ENCODE measurements at places on chromosomes 3 and 15. TPM values are rescaled to one million over a fixed set of nuclear protein-coding genes. Genes with fewer than 3 reads are reported as not detected.

The CLDN16 gene
- polyA plus RNA-seq, result not detected

The RGMA gene
- not detected for polyA plus RNA-seq

The FAM81A gene
- not detected for polyA plus RNA-seq

The LRRC34 gene
- polyA plus RNA-seq, result not detected

The GOLGA6L26 gene
- not detected for polyA plus RNA-seq

The PLSCR5 gene
- polyA plus RNA-seq, result not detected

The TMEM158 gene
- polyA plus RNA-seq, result not detected

The PP2D1 gene
- polyA plus RNA-seq, result 0.19 TPM

The DTX3L gene
- 38.3 TPM for polyA plus RNA-seq

The UACA gene
- polyA plus RNA-seq, result not detected

The GPX1 gene
- 131 TPM for polyA plus RNA-seq

The DLL4 gene
- not detected for polyA plus RNA-seq

The DNAH12 gene
- polyA plus RNA-seq, result not detected

The ARPP21 gene
- not detected for polyA plus RNA-seq

The NANOGP8 gene
- polyA plus RNA-seq, result not detected

The COMMD4 gene
- 83.4 TPM for polyA plus RNA-seq

The TSPAN3 gene
- 96.3 TPM for polyA plus RNA-seq

The LRRC3B gene
- not detected for polyA plus RNA-seq

The GNAT1 gene
- polyA plus RNA-seq, result not detected

The BRPF1 gene
- polyA plus RNA-seq, result 10.6 TPM
